Dermis microvascular lymphatic vessel endothelial cell (primary cell): ENCODE measurements at places on chromosomes 5 and 9. TPM values are rescaled to one million over a fixed set of nuclear protein-coding genes. Genes with fewer than 3 reads are reported as not detected.

The SLC27A6 gene
- 0.13 TPM in 1 of 2 replicates, not detected in the other for total RNA-seq

The GRXCR2 gene
- total RNA-seq: not detected in 2 replicates

The IFNK gene
- total RNA-seq: not detected in 2 replicates

The OR1L4 gene
- not detected in 2 replicates for total RNA-seq

The KIF12 gene
- total RNA-seq: not detected in 2 replicates

The SLC6A18 gene
- not detected in 2 replicates for total RNA-seq

The NR5A1 gene
- not detected in 2 replicates for total RNA-seq

The CAPSL gene
- total RNA-seq: not detected in 2 replicates

The SLC45A2 gene
- total RNA-seq: under 0.01 TPM in 1 of 2 replicates, not detected in the other

The SPATA31E1 gene
- not detected in 2 replicates for total RNA-seq

The COMMD10 gene
- 37.7 and 38.2 TPM in 2 replicates for total RNA-seq

The QRFP gene
- total RNA-seq: not detected in 2 replicates

The KIF24 gene
- total RNA-seq: 1.6 and 2.1 TPM in 2 replicates

The MRPL22 gene
- 18.2 and 23.7 TPM in 2 replicates for total RNA-seq

The KCNV2 gene
- not detected in 2 replicates for total RNA-seq

The CD72 gene
- total RNA-seq: 0.13 TPM in 1 of 2 replicates, not detected in the other
